ENCODE measurements at places on chromosomes 12 and 14. TPM values are rescaled to one million over a fixed set of nuclear protein-coding genes. Genes with fewer than 3 reads are reported as not detected.

- no peak for DNase-seq
- no peaks in the 10 kb centered on the region for H3K4me1 ChIP-seq
- no peaks in the 10 kb centered on the region for H3K36me3 ChIP-seq
- no peak overlapping the region for H3K27ac ChIP-seq
- peaks cover 20% of the 10 kb centered on the region for H3K27me3 ChIP-seq
Observed at GRCh38 chr12:77648716-77649115, 182.0 kb upstream of the NAV3 start.

The PIWIL1 gene
- not detected for total RNA-seq

GRCh38 chr14:75335571-75335970 lies 56.9 kb downstream of the FOS start:
- peaks cover 5% of the 10 kb centered on the region for H3K4me1 ChIP-seq
- no peaks in the 10 kb centered on the region for H3K36me3 ChIP-seq
- no peak for DNase-seq
- peak overlapping the region; percentile 2 for H3K27ac ChIP-seq
- H3K27me3 ChIP-seq: peaks cover 10% of the 10 kb centered on the region
- no peak overlapping the region for H3K4me3 ChIP-seq

- H3K4me3 ChIP-seq: no peak overlapping the region
- H3K36me3 ChIP-seq: peaks cover 1% of the 10 kb centered on the region
- no peak overlapping the region for H3K27ac ChIP-seq
- peak; percentile 86 for DNase-seq
Observed at GRCh38 chr14:104386151-104386841, 193.3 kb upstream of the C14orf180 start.

DNA sequence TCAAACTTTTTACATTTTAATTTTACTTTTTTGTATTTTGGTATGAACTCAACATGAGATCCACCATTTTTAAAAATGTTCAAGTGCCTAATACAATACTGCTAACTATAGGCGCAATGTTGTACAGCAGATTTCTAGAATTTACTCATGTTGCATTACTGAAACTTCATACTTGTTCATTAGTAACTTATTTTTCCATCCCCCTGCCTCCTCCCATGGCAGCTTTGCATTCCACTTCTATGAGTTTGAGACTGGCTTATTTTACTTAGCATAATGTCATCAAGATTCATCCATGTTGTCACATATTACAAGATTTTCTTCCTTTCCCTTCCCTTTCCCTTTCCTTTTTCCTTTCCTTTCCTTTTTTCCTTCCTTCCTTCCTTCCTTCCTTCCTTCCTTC lies 825.9 kb downstream of the SLC16A7 start:
- no peak overlapping the region for H3K27ac ChIP-seq
- H3K27me3 ChIP-seq: no peaks in the 10 kb centered on the region
- H3K36me3 ChIP-seq: peaks cover 3% of the 10 kb centered on the region
- H3K4me1 ChIP-seq: no peaks in the 10 kb centered on the region

- H3K27ac ChIP-seq: no peak overlapping the region
- no peaks in the 10 kb centered on the region for H3K36me3 ChIP-seq
- DNase-seq: no peak
- H3K4me3 ChIP-seq: no peak overlapping the region
- H3K4me1 ChIP-seq: no peaks in the 10 kb centered on the region
Observed at GRCh38 chr12:24632466-24632865, 316.4 kb downstream of the BCAT1 start.

The ASCL1 gene
- not detected for total RNA-seq

DNA sequence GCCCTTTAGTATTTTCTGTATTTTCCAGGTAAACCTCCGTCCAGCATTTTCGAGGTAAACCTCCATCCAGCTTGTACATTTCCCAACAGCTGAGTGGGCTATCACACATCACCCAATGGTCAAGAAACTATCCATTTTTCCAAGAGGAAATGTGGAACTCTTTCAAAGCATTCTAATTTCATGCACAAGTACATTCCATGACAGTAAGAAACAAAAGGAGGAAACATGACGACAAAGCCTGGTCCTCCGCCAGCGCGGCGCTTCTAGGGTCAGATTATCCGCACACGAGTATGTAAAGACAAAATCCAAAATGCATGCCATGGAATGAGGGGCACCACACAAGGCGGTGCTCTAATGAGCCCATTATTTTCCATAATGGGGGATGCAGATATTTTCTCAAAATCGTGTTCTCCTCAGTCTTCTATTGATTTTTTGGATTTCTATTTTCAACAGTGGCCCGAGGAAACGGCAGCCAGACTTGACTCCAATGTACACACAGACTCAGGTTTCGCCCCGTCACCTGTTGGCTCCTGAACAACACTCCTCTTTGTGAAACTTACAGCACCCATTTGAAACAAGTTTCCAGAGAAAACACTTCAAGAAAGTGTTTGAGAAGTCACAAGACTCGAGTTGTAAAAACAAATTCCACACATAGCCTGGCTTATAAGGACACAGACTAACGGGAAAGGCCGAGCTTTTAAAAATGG lies 107.4 kb downstream of the PRICKLE1 start:
- H3K4me3 ChIP-seq: peak overlapping the region; percentile 88
- H3K4me1 ChIP-seq: peaks cover 40% of the 10 kb centered on the region
- no peaks in the 10 kb centered on the region for H3K27me3 ChIP-seq
- DNase-seq: no peak
- peak overlapping the region; percentile 96 for H3K27ac ChIP-seq

GRCh38 chr12:95303476-95303875 lies 85.9 kb downstream of the VEZT start:
- H3K36me3 ChIP-seq: peaks cover 18% of the 10 kb centered on the region
- no peaks in the 10 kb centered on the region for H3K27me3 ChIP-seq
- H3K4me1 ChIP-seq: peaks cover 32% of the 10 kb centered on the region
- no peak overlapping the region for H3K27ac ChIP-seq

The NGB gene
- total RNA-seq: not detected

The KCNA5 gene
- 6.5 TPM for total RNA-seq

DNA sequence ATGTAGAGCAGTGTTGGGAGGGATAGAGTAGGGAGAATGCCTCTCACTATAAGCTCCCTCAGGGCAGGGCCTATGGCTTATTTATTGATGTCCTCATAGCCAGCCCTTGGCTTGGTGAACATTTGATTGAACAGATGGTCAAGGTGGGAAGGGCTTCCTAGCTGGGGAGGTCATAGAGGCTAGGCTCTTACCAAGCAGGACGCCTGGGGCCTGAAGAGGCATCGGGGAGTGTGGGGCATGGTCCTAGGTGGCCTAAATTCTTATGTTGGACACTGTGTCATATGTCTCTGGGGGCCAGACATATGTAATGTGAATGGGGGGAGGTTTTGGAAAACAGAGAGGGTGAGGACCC lies 17.9 kb upstream of the KRT86 start:
- peaks cover 25% of the 10 kb centered on the region for H3K4me1 ChIP-seq
- DNase-seq: no peak
- H3K27me3 ChIP-seq: peaks cover 3% of the 10 kb centered on the region
- no peaks in the 10 kb centered on the region for H3K36me3 ChIP-seq
- H3K27ac ChIP-seq: no peak overlapping the region

GRCh38 chr12:80470403-80470802 lies 26.4 kb downstream of the PTPRQ start:
- H3K27me3 ChIP-seq: no peaks in the 10 kb centered on the region
- H3K4me3 ChIP-seq: no peak overlapping the region
- H3K27ac ChIP-seq: no peak overlapping the region

- peaks cover 9% of the 10 kb centered on the region for H3K36me3 ChIP-seq
- H3K27me3 ChIP-seq: no peaks in the 10 kb centered on the region
- no peak overlapping the region for H3K4me3 ChIP-seq
- no peak overlapping the region for H3K27ac ChIP-seq
- DNase-seq: no peak
Observed at GRCh38 chr14:73997944-73998447, 21.1 kb downstream of the ENTPD5 start.

DNA sequence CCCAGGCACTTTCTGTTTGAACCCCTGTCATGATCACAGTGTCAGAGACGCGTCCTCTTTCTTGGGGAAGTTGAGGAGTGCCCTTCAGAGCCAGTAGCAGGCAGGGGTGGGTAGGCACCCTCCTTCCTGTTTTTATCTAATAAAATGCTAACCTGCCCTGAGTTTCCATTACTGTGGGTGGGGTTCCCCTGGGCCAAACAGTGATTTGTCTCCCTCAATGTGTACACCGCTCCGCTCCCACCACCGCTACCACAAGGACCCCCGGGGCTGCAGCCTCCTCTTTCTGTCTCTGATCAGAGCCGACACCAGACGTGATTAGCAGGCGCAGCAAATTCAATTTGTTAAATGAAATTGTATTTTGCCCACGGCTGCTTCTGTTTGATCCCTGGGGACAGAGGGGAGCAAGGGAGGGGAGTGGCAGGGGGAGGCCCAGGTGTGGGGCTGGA lies 5.1 kb downstream of the SHMT2 start:
- peak overlapping the region; percentile 94 for H3K4me3 ChIP-seq
- no peak for DNase-seq
- peaks cover 24% of the 10 kb centered on the region for H3K36me3 ChIP-seq
- H3K27me3 ChIP-seq: no peaks in the 10 kb centered on the region

DNA sequence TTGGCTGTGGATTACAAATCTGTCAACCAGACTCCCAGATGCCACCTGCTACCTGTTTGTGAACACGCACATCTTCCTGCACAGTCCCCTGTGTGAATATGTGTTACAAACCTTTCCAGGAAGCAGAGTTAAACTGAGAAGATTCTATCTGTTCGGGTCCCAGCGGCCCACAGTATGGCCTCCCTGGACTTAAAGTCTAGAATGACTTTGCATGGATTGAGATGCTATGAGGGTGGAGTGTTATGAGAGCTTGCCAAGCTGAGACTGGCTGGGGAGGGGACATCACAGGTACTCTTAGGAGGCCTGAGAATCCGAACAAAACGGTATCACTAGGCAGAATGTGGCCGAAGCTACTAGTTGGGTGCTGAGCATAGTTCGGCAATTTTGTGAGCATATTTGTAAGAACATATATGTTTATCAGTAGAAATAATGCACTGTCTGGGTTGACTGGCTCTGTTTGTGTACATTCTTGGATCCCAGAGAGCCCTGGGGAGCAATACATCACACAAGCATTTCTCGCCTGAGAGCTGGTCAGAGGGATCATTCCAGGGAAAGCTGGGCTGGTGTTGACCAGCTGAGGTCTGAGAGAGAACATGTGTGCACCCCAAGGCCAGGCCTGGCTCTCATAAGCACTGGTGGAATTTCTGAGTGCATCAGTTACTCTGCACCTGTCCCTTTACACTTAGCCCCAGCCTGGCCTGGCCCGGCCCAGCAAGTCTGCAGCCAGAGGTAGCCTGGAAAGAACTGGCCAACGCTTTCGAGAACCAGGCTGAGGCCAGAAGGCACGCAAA lies 29.8 kb upstream of the LTBP2 start:
- H3K4me1 ChIP-seq: peaks cover 38% of the 10 kb centered on the region
- peak; percentile 71 for DNase-seq
- H3K27me3 ChIP-seq: no peaks in the 10 kb centered on the region
- no peaks in the 10 kb centered on the region for H3K36me3 ChIP-seq
- H3K27ac ChIP-seq: peak overlapping the region; percentile 59
